ENCODE measurements at places on chromosomes 11 and 22. TPM values are rescaled to one million over a fixed set of nuclear protein-coding genes. Genes with fewer than 3 reads are reported as not detected.
A peak's percentile ranks its signal among the peaks of the same experiment; 100 is the strongest.

DNA sequence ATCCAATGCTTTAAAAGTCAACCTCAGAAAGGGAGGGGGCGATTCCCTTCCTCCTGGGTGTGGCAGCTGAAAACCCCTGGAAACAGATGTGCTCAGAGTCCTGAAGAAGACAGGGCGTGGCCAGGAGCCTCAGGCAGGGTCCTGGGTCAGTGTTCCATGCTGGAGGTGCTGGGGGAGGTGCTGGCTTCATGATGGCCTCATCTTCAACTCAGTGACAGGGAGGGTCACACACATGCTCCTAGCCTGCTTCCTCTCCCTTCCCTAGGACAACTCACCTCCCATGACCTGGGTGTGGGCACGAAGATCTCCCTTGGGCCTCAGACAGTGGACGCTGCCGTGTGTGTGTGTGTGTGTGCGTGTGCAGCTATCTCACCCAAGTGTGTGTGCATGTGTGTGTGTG, 245.6 kb upstream of the B3GAT1 start:
- no peak for DNase-seq

DNA sequence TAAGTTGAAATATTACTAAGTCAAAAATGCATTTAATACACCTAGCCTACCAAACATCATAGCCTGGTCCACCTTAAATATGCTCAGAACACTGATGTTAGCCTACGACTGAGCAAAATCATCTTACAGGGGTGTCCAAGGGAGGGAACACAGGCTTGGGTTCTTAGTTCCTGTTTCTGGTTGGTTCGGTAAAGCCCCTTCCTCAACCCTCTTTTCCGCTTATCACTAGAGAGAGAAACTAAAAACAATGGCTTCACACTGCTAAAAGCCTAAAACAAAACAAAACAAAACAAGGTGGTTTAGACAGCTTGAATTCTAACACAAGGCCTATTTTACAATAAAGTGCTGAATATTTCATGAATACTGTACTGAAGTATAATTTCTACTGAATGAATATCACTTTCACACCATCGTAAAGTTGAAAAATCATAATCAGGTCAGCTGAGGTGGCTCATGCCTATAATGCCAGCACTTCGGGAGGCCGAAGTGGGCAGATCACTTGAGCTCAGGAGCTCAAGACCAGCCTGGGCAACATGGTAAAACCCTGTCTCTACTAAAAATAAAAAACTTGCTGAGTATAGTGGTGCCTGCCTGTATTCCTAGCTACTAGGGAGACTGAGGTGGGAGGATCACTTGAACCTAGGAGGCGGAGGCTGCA, 118.0 kb downstream of the SIK3 start:
- DNase-seq: no peak

DNA sequence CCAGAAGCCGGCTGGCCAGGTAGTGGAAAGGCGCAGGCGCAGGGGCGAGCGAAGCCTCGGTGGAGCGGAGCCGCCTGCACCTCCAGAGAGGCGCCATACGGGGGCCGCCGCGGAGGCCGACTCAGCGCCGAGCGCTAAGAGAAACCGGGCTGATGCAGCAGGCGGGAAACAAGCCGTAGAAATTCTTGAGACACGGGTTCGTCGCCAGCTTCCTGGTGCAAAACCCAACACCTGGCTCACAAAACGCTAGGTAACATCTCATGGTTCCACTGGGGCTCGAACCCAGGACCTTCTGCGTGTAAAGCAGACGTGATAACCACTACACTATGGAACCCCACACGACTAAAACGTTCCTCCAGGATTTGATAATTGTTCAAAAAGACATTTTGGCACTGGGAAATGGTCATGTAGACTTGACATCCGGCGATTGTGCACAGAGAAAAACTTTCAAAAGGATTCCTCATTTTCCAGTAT, 39.1 kb downstream of the OR4D9 start:
- peak; percentile 74 for DNase-seq

The ALDH3B2 gene
- total RNA-seq: not detected

GRCh38 chr22:33923033-33923432, 2.8 kb upstream of the LARGE1 start:
- no peak for DNase-seq

The MPEG1 gene
- 7.4 TPM for total RNA-seq

GRCh38 chr11:72759468-72759985, 7.3 kb upstream of the ARAP1 start:
- DNase-seq: no peak

DNA sequence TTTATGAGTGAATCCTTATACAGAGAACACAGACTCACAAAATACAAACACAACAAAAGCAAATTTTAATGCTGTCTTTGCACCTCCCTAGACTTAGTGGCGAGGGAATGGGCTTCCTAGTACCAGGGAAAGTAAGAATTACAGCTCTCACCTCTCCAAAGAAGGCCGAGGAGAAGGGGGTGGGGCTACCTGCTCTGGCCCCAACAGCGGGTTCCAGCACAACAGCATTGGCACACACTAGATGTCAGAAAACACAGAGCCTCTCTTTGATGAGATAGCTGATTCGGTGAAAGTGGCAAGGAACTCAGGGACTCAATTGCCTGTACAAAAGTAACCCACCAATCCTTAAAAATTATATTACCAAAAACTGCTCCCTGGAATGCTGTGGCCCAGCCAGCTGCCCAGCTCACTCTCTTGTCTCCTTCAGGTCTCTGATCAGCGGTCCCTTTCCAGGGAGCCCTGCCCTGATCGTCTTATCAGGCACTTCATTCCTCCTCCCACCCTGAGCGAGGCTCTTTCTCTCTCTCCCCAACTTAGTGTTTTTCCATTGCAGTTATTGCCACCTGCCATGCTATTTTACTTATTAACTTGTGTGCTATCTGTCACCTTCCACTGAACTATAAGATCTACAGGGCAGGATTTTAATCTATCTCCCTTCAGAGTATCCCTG, 30.7 kb downstream of the SPON1 start:
- peak; percentile 54 for DNase-seq

GRCh38 chr11:9765320-9766101, 101.6 kb downstream of the SWAP70 start:
- no peak for DNase-seq

The TP53I11 gene
- 76.7 TPM for total RNA-seq

GRCh38 chr22:47801541-47802245, 1039.2 kb downstream of the TBC1D22A start:
- DNase-seq: peak; percentile 34

DNA sequence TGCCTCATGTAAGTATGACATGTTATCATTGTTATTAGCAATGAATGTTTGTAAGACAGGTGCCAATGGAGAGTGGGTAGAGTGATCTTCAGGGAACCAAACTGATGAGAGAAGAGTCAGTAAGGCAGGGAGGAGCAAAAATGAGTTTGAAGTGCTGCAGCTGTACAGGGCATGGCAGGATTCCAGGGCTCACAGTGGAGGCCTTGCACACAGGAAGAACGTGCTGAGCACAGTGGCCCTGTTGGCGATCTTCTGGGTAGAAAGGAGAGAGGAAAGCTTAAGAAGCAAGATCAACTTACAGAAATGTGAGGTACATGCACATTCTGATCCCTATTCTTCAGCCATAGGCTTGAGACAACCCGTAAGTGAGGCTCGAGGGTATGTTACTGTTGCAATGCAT, 219.3 kb upstream of the TMEM45B start:
- no peak for DNase-seq

The CLMP gene
- 8.4 TPM for total RNA-seq

- no peak for DNase-seq
These were observed 18.2 kb downstream of the TTLL8 start for GRCh38 chr22:50039669-50040443.

The TNKS1BP1 gene
- total RNA-seq: 91.8 TPM

The CCDC116 gene
- 2.6 TPM for total RNA-seq

DNA sequence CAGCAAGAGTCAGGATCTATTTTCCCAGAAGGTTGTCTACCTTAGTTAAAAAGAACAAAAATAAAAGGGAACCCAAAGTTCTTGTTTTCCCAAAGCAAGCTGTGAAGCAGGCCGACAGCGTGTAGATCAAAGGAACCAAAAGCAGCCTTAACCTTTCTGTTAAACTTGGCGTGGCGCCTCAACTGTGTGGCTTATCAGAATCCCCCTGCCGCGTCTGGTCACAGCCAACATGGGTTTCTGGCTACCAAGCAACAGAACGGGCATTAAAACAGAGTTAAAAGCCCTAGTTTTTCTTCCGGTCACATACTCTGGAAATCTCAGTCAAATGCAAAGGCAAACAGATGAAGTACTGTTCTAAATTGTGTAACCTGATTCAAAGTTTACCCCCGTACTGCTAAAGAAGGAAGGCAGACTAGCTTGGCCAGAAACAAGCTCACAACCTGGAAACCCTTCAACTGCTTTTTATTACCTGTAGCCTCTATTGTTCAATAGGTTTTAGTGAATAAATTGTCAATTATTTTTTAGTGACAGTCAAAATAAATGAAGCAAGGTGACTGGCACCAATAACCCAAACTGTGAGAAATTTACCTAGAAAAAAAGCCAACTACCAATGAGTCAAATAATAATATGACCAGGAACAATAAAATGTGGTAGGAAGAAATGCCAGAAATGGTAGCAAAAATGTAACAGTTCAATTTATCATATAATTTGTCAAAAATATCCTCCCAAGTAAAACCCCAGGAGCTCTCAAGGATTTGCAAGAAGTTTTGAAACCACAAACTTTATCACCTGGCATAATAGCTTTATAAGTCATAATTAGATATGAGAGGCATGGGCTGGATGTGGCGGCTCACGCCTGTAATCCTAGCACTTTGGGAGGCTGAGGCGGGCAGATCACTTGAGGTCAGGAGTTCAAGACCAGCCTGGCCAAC, 21.4 kb downstream of the CHKA start:
- peak; percentile 48 for DNase-seq

The KCNQ1OT1 gene
- total RNA-seq: 6.2 TPM

DNA sequence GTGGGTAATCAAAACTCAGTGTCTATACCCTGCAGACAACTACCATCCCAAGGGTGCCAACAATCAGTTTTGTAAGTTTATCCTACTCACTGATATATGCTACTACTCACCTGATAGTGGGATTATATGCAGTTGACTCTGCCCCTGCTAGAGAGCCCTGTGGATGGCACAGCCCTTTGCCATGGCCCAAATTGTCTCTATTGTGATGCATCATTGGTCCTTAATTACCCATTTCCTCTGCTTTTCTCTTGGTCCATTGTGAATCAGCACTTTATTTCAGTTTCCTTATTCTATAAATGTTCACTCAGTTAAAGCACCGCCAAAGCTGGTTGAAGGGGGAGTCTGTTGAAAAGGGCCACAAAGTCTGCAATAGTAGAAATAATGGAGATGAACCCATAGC, 42.3 kb downstream of the PLAAT5 start:
- no peak for DNase-seq

The ZNF280A gene
- total RNA-seq: not detected

The OR8D4 gene
- not detected for total RNA-seq

DNA sequence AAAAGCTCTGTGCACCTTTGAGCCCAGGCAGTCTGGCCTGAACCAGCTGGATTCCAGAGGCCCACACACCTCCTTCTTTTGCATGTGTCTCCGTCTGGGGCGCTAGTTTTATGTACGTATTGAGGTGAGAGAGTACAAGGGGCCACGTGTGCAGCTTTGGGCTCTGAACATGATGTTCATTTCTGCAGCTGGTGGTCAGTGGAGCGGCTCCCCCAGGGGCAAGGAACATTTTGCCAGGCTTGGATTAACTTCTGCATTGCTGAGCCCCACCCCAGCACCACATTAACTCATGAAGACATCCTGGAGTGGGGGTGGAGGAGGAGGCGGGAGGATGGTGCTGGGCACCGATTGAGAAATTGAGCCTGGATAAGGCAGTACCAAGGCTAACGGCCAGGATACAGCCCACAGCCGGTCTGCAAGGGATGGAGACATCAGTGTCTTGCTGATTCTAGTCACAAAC, 13.8 kb downstream of the USP2 start:
- DNase-seq: peak; percentile 56

DNA sequence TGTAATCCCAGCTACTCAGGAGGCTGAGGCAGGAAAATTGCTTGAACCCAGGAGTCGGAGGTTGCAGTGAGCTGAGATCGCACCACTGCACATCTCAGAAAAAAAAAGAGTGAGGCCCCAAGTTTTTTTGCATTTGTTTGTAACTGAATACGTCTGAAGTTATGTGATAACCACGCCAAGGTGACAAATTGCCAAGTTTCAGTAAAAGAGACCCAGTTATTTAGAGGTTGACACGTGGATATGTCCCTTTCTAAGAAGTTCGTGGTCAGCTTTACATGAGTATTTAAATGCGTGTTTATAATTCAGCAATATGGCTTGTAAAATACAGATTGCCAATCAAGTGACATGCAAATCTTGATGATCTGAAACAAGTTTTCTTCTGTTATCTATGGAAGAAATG, 8.0 kb downstream of the PPARA start:
- no peak for DNase-seq

The RANGAP1 gene
- 37.5 TPM for total RNA-seq
